Stimulated activated CD4-positive, alpha-beta T cell treated with anti-CD3 and anti-CD28 coated beads, TNF-alpha, amount 100 ng/mL, for 1 hour (primary cell): ENCODE measurements at places on chromosomes 2 and 18.

DNA sequence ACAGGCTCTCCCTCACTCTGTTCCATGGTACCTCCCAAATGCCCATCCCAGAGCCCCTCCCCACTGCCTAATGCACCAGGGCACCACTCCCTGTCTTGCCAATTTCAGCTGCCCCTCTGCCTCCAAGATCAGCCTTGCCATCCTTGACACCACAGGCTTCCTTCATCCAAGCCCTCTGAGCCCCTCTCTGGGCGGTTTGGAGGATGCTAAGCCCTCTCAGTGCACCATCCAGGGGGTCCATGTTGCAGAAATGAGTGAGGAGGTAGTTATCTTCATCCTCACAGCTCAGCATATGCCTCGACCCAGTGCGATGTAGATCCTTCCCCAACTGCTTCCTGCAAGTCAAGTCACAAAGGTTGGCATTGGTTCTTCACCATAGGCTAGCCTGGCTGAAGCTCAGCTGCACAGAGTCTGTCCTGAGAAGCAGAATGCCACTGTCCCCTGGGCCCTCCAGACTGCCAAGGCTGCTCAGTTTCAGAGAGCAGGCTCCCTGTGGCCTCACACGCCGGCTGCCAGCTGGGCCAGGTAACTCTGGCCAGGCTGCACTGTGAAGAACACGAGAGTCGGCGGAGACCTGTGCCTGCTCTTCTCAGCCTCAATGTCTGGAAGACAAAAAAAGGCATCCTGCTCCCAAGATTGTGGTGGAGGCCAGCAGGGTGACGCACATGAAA lies 9.9 kb upstream of the MAP3K2 start:
- no peak for DNase-seq

DNA sequence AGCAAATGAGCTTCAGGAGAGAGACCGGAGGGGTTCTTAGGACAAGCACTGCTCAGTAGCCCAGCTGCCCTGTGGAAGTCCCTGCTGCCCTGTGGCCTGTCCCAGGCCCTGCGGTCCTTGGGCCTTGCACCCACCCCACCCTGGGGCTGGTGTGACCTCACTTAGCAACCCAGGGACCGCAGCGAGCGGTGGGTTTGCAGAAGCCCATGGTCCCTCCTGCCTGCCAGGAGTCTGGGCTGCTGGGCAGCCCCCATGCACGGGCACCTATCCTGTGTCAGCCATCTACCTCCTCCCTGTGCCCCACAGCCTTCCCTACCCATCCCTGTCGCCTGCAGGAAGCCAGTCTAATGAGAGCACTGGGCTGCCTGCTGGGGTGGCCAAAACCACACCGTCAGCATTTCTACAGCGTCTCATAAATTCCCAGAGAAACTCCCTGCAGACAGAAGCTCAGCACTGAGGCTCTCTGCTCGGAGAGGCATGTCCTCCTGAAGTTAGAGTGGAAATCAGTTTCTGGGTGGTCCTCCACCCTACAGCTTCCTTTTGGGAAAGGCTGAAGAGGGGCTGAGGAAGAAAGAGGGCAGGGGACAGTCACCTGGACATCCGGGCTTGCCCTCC lies 231.1 kb upstream of the HS6ST1 start:
- DNase-seq: no peak

DNA sequence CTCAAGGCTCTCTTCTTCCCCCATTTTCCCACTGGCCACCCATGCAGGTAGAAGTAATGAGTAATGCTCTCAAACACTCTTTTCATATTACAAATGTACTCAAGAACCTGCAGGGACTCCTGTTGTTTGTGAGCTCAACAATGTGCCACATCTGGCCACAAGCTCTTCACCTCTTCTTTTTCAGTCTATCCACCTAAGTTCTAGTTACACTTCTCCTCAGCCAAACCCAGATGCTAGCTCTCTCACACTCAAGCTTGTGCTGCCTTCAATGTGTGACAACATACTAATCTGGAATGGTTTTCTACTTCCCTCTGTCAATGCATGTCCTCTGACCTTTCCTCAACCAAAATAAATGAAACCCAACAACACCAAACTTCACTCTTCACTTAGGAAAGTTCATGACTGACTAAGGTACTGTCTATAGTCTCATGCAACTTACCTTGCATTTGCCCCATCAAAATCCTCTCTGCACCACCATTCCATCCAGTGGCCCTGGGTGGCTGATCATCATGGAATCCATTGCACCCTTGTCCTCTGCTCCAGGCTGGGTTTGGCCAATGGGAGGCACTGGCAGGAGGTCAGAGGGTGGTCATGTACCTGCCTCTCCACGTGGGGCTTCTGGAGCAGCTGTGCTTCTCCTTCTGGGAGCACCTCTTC lies 5.3 kb upstream of the IL18R1 start:
- no peak for DNase-seq

- DNase-seq: peak; percentile 6
Observed at GRCh38 chr2:200702646-200703118, 109.0 kb upstream of the BZW1 start.

- no peak for DNase-seq
Observed at GRCh38 chr2:33531549-33532059, 55.2 kb downstream of the RASGRP3 start.

DNA sequence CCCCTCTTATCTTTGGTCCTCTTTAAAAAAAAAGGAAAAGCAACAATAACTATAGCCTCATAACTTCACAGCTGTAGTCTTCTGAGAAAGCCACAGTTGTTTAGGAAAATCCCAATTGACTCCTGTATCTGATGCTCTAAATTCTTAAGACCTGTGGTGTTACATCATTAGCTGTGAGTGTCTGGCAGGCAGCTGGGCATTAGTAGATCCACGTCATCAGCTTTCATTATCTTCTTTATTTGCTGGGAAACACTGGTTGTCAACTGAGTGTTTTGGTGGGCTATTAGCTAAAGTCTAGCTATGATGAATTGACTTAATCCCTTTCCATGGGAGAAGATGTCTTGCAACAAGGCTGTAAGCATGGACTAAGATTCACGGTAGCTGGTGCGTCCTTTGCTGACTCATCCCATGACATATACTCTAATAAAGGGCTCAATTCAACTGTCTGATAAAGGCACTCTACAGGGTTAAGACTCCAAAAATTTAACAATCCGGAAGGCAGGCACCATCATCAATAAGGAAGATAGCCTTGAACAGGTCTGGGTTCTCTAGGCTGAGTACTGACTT lies 517.2 kb downstream of the PLCL1 start:
- no peak for DNase-seq

DNA sequence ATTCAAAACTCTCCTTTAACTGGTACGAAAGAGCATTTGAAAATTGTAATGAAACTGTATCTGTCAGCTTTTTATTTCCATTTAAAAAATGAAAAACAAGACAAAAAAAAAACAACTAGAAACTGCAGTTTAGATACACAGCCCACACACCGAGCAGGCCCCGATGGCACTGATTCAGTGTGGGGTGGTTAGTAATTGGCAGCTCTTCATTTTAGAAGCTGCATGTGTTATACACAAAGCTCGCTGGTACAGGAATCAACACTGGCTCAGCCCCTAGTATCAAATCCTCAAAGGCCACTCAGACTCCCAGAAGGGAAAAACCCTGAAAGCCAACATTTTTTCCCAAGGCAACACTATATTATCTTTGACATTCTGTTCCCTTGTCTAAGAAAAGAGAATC lies 30.5 kb upstream of the RMDN2 start:
- no peak for DNase-seq

- no peak for DNase-seq
Observed at GRCh38 chr2:190497428-190497827, 37.1 kb downstream of the NEMP2 start.

DNA sequence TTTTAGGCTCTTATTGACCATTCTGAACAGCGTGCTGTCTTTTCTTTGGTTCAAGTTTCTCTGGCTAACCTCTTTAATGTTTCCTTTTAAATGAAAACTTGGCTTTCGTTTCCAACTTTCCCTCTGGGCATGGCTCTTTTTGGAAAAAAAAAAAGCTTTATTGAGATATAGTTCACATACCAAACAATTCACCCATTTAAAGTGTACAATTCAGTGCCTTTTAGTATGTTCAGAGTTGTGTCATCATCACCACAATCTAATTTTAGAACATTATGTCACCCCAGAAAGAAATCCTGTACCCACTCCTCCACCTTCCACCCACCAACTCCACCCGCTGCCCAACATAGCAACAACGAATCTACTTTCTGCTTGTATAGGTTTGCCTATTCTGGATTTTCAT lies 322.4 kb downstream of the ADCYAP1 start:
- no peak for DNase-seq

DNA sequence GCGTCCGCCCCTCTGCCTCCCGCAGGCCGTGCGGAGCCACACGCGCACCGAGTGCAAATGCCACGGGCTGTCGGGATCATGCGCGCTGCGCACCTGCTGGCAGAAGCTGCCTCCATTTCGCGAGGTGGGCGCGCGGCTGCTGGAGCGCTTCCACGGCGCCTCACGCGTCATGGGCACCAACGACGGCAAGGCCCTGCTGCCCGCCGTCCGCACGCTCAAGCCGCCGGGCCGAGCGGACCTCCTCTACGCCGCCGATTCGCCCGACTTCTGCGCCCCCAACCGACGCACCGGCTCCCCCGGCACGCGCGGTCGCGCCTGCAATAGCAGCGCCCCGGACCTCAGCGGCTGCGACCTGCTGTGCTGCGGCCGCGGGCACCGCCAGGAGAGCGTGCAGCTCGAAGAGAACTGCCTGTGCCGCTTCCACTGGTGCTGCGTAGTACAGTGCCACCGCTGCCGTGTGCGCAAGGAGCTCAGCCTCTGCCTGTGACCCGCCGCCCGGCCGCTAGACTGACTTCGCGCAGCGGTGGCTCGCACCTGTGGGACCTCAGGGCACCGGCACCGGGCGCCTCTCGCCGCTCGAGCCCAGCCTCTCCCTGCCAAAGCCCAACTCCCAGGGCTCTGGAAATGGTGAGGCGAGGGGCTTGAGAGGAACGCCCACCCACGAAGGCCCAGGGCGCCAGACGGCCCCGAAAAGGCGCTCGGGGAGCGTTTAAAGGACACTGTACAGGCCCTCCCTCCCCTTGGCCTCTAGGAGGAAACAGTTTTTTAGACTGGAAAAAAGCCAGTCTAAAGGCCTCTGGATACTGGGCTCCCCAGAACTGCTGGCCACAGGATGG lies 7.1 kb upstream of the WNT10A start:
- no peak for DNase-seq

DNA sequence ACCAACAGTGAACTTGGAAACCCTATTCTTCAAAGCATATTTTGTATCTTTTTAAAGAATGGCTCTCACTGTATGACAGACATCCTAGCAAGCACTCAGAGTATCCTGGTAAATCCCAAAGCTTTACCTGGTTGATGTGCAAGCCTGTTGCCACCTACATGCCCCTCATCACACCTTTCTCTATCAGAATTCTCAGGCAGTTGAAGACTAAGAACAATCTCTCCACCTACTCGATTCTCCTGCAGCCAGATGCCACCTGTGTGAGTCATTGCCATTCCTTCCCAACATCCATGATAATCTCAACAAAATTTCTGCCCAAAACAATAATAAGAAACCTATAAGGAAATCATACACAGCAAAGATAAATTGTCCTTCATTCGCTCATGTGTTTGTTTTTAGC lies 659.8 kb downstream of the BCL11A start:
- no peak for DNase-seq

DNA sequence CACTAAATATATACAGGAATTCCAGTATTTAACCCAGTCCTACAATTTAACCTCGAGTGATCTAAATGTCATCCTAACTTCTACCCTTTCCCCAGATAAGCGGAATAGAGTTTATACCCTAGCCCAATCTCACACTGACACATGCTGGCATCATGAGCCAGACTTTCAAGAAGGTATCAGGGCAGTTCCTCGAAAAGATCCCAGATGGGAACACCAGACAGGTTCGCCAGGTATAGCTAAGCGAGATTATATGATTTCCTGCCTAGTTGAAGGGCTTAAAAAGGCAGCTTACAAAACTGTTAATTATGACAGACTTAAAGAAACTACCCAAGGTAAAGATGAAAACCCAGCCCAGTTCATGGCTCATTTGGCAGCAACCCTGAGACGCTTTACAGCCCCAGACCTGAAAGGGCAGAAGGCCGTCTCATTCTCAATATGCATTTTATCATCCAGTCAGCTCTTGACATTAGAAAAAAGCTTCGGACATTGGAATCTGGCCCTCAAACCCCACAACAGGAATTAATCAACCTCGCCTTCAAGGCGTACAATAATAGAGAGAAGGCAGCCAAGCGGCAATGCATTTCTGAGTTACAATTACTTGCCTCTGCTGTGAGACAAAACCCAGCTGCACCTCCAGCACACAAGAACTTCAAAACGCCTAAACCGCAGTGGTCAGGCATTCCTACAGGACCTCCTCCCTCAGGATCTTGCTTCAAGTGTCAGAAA lies 668.2 kb upstream of the PKDCC start:
- DNase-seq: no peak

- no peak for DNase-seq
Observed at GRCh38 chr2:236210536-236210935, 42.4 kb upstream of the GBX2 start.

DNA sequence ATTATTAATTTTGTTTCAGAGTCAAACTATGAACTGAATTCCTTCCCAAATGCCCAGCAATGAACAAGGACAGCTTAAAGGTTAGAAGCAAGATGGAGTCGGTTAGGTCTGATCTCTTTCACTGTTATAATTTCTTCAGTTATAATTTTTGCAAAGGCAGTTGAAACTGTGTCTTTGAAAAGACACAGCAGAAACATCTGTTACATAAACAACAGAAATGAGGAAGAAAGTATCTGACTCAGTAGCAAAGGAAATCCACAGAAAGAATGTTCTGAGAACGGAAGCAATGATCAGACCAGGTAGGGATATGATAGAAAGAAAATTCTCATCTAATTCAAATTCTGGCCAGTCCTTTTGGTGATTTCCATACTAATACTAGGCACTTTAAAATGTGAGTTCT lies 5.2 kb upstream of the RMC1 start:
- no peak for DNase-seq
